ENCODE measurements at places on chromosomes 2 and 18.

- no peak for DNase-seq
These were observed 46.4 kb upstream of the ODC1 start for GRCh38 chr2:10494351-10495066.

- no peak for DNase-seq
These were observed 67.8 kb upstream of the HNMT start for GRCh38 chr2:137896467-137896866.

GRCh38 chr18:47771922-47772321, 158.5 kb downstream of the SMAD2 start:
- no peak for DNase-seq

GRCh38 chr18:75210274-75211001, at the start of gene TSHZ1:
TSHZ1 (plus strand) TSS chr18:75210797; CDS start chr18:75211877, 1,080 bp downstream.
- DNase-seq, result peak; percentile 48

DNA sequence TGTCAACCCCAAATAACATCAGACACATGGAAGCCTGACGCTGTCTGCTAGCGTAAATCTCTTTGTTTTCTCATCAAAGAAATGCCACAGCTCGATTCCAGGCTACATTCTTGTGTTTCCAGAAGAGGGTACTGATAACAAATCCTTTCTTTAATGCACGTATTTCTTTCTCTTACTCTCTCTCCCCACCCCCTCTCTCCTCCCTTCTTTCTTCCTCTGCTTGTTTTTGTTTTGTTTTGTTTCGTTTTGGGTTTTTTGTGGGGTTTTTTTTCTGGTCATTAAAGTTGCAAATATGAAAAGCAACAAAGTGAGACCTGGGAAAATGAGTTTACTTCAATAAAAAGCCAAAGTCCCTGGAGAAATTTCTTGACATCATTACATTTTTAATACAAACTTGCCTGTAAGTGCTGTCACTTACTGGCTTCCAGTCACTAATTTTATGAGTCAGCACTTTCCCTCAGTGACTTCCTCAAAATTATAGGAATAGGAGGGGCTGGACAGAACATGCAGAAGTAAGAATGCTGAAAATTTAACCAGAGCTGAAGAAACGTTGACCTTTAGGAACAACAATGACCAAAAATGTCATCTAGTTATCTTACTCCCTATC, 106.7 kb upstream of the NABP1 start:
- DNase-seq, result no peak

GRCh38 chr2:224982910-224983711, 59.2 kb downstream of the DOCK10 start:
- DNase-seq, result peak; percentile 38

- DNase-seq, result no peak
These were observed 1.7 kb downstream of the APOB start for GRCh38 chr2:21041943-21042707.

DNA sequence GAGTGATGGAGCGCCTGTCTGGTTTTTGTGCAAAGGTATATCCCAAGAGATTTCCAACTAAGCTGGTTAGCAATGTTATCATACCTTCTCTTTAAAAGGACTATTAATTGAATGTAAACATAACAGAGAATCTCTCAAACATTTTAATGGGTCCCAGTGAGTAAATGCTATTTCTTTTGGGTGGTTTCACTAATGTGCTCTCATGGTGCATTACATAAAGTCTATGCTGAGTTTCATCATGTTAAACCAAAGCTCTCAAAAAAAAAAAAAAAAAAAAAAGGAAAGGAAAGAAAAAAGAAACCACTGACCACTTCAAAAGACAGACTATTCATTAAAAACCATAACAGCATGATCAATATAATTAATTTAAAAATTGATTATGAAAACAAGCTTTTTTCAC, 119.1 kb upstream of the SCN1A start:
- no peak for DNase-seq

- no peak for DNase-seq
These were observed 81.5 kb downstream of the PRPF40A start for GRCh38 chr2:152635635-152636298.

- DNase-seq, result no peak
These were observed 419.1 kb downstream of the TRIB2 start for GRCh38 chr2:13135856-13136255.

DNA sequence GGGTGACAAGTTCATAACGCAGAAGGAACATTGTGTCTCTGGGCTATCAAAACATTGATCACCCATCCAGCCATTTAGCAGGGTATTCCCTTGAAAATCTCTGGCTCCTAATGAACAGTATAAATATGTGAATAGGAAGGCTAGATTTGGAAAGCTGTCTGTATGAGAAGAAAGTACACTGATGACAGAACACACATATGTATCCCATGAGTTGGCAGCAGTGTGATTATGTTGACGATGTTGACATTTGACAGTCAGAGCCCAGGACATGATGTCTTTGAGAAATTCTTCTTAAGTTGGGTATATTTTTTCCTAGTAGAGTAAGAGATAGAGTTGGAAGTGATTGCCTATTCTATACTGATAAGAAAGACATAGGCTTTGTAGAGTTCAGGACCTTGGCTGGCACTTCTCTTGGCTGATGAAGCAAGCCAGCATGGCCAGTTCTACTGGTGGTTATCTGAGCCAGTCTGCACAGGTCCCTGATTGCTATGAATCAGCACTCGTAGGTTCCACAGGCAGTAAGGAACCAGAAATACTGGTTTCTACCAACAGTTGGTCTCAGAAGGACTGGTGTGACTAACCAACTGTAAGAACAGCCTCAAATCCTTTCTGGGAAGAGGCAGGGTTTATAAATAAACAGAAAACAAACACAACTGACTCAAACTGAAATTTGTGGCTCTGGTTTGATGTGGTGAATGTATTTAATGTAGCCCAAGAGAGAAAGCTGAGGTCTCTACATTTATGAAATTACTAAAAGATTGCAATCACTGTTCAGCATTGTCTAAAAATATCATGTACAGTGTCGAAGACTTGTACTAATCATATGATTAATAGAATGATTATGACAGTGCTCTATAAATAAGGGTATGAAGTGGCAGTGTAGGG, 43.9 kb upstream of the RAPH1 start:
- no peak for DNase-seq

DNA sequence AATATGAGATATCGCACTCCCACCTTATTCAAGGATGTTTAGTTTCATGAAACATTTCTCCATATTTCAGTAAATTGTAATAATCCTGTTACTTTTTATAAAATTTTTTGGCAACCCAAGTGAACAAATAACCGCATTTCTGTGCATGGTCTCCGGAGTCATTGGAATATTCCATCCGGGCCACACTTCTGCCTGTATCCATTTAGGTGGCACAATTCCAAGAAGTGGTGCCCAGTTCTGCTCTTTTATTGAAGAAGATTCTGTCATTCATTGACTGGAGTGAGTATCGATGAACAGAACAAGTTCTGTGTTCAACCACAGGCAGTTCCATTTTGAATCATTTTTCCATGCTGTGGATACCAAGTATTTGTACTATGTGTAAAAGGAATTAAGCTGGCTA, 26.6 kb upstream of the ICOS start:
- DNase-seq, result no peak

GRCh38 chr2:9178904-9179571, 27.6 kb upstream of the ASAP2 start:
- no peak for DNase-seq

- DNase-seq, result no peak
These were observed 96.3 kb downstream of the UPP2 start for GRCh38 chr2:158197940-158198339.

DNA sequence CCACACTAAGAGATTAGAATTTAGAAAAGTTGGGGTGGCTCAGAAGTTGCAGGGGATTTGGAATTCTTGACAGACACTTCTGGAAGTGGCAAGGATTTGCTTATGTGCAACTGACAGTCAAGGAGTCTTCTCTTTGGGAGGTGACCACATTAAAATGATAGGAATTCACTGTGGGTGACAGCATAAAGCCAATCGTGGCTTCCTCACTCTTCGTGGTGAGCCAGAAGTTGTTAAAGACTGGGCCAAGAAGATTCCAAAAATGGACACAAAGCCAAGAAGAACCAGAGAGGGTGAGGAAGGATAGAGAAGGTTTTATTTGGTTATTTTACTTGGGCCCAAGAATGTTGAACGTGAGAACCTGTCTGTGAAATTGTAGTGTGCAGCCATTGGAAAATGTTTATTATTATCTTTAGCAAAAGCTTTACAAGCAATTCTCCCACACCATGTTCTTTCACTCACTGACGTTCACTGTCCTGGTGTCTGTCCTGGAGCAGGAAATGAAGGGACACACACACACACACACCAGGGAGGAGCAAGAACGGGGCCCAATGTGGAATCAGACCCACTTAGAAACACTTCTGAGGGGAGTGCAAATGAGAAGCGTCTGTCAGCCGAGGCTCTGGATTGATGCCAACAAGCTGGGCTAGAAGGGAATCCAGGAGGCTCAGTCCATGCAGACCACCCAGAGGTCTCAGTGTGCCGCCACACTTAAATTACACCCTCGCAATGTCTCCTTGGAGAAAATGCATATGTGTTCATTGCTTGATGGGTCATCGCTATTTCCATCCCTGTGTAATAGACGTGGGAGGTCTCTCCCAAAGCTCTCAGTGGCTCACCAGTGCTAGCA, 37.2 kb downstream of the STEAP3 start:
- no peak for DNase-seq

GRCh38 chr2:134360745-134361487, 107.0 kb downstream of the MGAT5 start:
- DNase-seq, result no peak

DNA sequence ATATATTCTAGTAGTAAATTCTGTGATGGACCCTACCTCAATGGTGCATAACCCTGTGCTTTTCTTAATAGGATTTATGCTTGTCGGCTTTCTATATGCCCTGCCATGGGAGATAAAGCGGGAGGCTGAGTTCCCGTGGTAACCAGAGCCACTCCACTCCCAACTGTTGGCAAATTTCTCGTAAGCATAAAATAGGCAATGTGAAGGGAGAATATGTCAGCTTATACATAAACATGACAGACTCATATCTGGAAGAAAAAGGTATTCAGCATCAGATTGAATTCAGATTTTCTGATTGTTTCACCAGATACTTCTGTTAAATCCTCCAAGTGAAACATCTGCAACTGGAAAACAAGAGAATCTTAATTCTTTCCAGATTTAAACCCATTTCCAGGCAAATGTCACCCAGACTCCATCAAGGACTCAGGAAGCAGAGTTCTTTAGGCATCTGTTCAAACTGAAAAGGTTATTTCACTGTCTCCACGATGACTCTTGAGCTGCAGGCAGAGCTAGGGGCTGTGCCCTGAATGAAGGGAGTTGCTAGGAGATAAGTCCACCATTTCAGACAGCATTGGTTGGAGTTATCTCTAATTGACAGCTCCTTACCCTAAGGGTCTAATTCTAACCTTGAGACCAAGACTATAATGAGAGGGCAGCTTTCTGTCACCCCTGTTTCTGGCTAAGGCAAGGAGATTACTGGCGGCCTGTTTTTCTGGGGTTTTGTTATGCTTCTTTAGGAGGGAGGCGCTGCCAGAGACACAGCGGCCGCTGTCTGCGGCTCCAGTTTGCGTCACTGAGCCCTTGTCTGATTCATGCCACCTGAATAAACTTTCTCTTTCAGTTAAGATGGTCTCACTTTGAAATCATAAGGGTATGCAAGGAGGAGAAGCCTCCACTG, 381.3 kb downstream of the SOX11 start:
- DNase-seq, result peak; percentile 62

DNA sequence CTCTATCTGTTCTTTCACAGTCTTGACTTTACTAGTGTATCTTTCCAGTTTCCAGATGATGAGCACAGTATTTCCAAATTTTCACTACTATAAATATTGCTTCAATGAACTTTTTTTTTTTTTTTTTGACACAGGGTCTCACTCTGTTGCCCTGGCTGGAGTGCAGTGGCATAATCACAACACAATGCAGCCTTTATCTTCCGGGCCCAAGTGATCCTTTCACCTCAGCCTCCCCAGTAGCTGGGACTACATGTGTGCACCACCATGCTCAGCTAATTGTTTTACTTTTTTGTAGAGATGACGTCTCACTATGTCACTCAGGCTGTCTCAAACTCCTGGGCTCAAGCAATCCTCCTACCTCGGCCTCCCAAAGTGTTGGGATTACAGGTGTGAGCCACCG, 142.8 kb downstream of the SRBD1 start:
- no peak for DNase-seq

DNA sequence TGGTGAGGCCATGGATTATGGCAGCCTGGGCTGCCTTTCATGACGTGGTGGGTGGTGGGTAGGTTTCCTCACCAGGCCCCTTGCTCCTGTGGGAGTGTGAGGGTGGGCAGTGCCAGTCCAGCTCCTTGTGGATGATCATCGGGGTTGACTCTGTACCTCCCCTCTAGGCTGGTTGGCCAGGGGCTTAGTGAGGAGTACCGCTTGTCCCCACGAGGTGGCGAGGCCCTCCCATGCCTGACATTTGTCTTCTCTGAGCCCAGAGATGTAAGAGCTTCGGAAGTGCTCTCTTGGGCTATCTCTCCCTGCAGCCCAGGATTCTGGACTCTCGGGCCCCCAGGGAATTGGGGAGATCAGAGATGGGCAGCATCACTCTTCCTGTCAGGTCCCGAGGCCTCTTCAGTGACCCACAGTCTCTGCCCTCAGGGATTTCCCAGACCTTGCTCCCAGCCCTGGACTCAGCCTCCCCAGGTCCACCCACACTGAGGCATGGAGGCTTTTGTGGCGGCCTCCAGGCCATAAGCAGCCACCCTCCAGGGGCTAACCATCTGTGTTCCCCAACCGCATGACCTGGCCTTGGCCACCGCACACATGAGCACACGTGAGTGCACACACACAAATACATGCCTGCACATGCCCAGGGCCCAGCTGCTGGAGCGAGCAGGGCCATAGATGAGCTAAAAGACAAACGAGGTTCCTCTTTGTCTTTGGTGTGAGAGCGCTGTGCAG, 6.5 kb downstream of the SPR start:
- DNase-seq, result no peak

- DNase-seq, result no peak
These were observed 12.3 kb downstream of the FLACC1 start for GRCh38 chr2:201344663-201345366.

DNA sequence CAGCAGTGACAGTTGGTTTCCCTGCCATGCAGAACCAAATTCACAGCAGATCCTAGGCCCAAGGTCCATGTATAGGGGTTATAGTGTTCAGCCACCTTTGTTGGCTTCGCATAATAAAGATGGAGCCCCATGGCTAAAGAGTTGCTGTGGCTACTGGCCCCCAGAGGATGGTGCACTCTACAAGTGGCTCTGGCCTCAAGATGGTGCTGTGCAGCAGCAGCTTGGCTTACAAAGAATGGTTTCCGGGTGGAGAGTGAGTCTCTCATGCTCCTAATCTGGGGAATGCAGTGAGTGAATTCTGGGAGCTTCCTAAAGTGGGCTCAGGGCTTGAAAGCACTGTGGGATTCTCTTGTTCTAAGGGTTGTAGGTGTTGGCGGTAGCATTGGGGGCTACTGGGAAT, 1199.7 kb downstream of the CNTNAP5 start:
- no peak for DNase-seq
